ENCODE measurements at places on chromosomes 12 and 14. TPM values are rescaled to one million over a fixed set of nuclear protein-coding genes. Genes with fewer than 3 reads are reported as not detected.

The SLCO1C1 gene
- total RNA-seq, result not detected

The CCDC91 gene
- total RNA-seq, result 33.2 TPM

The PAPOLA gene
- total RNA-seq, result 168 TPM

The FAIM2 gene
- not detected for total RNA-seq

The RHEBL1 gene
- 9.7 TPM for total RNA-seq

GRCh38 chr12:116859079-116859478 is 22.2 kb downstream of the HRK start:
- H3K27me3 ChIP-seq, result peaks cover 25% of the 10 kb centered on the region
- DNase-seq, result no peak
- H3K36me3 ChIP-seq, result no peaks in the 10 kb centered on the region
- no peak overlapping the region for H3K4me3 ChIP-seq
- H3K4me1 ChIP-seq, result peaks cover 14% of the 10 kb centered on the region

DNA sequence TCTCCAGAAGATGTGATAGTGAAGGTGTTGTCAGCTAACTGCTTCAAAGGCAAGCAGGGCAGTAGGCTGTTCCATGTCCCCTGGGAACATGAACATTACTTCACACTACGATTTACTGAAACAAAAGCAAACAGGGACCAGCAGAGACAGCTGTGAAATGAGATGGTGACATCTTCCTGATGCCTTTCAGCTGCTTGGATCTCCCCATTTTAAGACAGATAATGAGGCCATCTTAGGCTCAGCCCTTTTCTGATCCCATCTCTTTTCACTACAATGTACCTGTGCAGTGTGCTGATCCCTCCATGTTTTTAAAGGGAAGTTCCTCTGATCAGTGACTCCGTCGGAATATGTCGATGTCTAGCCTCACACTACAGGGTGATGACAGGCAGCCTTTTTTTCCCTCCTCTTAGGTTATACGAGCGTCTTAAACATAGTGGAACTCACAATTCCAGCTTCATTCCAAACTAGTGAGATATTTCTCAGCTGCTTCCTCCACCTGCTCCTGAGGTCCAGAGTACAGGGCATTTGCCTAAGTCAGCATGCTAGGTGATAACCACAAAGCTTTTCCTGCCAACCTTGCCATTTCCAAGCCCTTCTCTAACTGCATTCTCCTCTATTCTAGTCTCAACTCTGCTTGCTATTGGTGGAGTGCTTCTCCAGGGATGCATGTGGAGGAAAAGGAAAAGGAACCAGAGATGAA is 87.6 kb upstream of the EGLN3 start:
- peaks cover 37% of the 10 kb centered on the region for H3K4me1 ChIP-seq
- no peak for DNase-seq
- no peak overlapping the region for H3K27ac ChIP-seq
- no peak overlapping the region for H3K4me3 ChIP-seq
- peaks cover 25% of the 10 kb centered on the region for H3K36me3 ChIP-seq
- peaks cover 10% of the 10 kb centered on the region for H3K27me3 ChIP-seq

GRCh38 chr12:7118881-7119280 is 9.8 kb downstream of the RBP5 start:
- H3K27me3 ChIP-seq, result no peaks in the 10 kb centered on the region
- no peak for DNase-seq
- peaks cover 7% of the 10 kb centered on the region for H3K4me1 ChIP-seq
- H3K27ac ChIP-seq, result peak overlapping the region; percentile 31

- H3K4me3 ChIP-seq, result no peak overlapping the region
- no peaks in the 10 kb centered on the region for H3K27me3 ChIP-seq
- no peak overlapping the region for H3K27ac ChIP-seq
- H3K36me3 ChIP-seq, result peaks cover 34% of the 10 kb centered on the region
- DNase-seq, result no peak
Measured at GRCh38 chr14:91279354-91279753, 34.9 kb upstream of the GPR68 start.

DNA sequence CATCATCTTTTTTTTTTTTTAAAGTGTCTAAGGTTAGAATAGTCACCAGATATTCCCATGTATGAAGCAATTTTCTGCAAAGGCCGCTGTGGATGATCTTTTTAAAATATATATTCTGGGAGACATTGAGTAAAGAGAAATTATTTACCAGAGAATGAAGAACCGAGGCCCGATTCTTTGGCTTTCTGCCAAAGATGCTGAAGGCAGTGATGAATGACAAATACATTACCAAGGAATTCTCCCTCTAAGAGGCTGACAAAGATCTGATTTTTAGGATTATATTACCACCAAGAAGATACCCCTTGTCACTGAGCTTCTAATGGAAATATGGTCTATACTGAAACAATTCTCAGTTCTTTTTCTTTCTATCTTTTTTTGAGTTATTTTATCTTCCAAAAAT is 336.8 kb downstream of the NAV3 start:
- DNase-seq, result no peak
- H3K4me1 ChIP-seq, result no peaks in the 10 kb centered on the region
- H3K36me3 ChIP-seq, result no peaks in the 10 kb centered on the region
- no peak overlapping the region for H3K27ac ChIP-seq
- no peaks in the 10 kb centered on the region for H3K27me3 ChIP-seq
- H3K4me3 ChIP-seq, result no peak overlapping the region

DNA sequence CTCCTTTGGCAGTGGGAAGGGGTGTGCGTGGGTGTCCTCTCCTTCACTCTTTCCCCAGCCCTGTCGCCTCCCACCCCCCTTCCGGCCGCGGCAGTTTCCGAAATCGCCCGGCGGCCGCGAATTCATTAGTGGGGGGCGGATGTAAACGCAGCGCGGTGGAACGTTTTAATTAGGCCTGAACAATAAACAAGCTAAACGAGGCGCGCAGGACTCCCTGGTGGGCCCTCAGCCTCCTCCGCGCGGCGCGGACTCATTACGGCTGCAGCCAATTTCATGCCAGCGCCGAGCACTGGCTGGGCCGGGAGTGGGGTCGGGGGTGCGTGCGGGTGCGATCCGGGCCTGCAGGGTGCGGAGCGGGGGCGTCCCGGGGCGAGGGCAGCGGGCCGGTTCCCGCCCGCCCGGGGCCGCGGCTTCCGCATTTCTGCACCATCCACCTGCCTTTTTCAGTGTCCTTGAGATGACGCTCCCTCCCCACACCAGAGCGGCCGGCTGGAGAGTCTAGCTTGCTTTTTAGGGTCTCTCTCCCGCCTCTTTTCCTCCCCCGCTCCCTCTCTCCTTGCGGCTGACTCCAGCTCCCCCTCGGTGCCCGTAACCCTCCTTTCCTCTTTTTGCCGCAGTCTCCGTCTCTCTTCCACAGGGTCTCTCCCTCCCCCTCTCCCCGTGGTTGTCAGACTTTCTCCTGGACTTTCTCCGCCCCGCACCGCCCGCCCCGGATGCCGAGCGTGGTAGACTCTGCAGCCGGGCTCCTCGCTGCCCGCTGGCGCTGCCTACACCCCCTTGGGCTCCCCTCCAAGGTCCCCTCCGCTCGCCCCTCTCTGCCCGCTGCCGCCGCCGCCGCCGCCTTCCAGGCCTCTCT is at the start of gene CISTR:
TSS of gene CISTR (minus strand) at position 644 of the 856 bp plus-strand sequence.
- H3K27ac ChIP-seq, result peak within 1 kb of the TSS; percentile 30
- peaks cover 8% of the 10 kb centered on the region for H3K27me3 ChIP-seq
- peak; percentile 66 for DNase-seq
- H3K36me3 ChIP-seq, result no peaks in the 10 kb centered on the region

- no peaks in the 10 kb centered on the region for H3K4me1 ChIP-seq
- H3K27me3 ChIP-seq, result no peaks in the 10 kb centered on the region
- H3K4me3 ChIP-seq, result no peak overlapping the region
- H3K36me3 ChIP-seq, result peaks cover 43% of the 10 kb centered on the region
- no peak overlapping the region for H3K27ac ChIP-seq
Measured at GRCh38 chr12:132695431-132695830, 8.0 kb downstream of the PXMP2 start.

GRCh38 chr12:85820101-85820500 is 16.1 kb downstream of the RASSF9 start:
- H3K27ac ChIP-seq, result no peak overlapping the region
- no peaks in the 10 kb centered on the region for H3K36me3 ChIP-seq
- no peak for DNase-seq
- no peak overlapping the region for H3K4me3 ChIP-seq
- no peaks in the 10 kb centered on the region for H3K27me3 ChIP-seq
